ENCODE measurements at places on chromosomes 1 and 21. TPM values are rescaled to one million over a fixed set of nuclear protein-coding genes. Genes with fewer than 3 reads are reported as not detected.

GRCh38 chr1:246068217-246068512 lies 438.9 kb downstream of the SMYD3 start:
- no peak for DNase-seq

- DNase-seq: no peak
Observed at GRCh38 chr21:36589352-36589971, 109.5 kb upstream of the SIM2 start.

DNA sequence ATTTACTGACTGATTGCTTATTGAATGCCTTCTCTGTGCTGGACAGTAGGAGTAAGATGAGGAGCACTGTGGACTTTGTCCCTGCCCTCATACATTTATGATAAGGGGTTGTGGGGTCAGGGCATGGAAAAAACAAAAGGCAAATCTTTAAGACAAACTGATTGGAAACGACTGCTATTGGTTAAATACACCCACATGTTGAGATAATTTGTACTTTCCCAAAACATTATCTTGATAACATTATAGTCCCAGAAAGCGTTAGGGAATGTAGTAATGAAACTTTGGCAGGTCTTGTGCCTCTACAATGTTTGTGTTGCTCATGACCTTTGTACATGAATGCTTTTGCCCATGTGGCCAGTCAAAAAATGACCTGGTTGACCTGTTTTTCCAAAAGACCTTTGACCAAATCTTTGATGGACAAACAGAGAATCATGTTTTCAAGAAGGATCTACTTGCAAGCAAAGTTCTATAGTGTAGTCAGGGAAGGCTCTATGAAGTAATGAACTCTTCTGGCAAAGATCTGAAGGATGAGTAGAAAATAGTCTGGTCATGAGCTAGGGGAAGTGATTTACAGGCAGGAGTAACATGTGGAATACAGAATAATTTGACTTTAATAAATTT lies 50.9 kb downstream of the LEPR start:
- no peak for DNase-seq

- no peak for DNase-seq
Observed at GRCh38 chr1:236689713-236690569, 3.6 kb downstream of the ACTN2 start.

DNA sequence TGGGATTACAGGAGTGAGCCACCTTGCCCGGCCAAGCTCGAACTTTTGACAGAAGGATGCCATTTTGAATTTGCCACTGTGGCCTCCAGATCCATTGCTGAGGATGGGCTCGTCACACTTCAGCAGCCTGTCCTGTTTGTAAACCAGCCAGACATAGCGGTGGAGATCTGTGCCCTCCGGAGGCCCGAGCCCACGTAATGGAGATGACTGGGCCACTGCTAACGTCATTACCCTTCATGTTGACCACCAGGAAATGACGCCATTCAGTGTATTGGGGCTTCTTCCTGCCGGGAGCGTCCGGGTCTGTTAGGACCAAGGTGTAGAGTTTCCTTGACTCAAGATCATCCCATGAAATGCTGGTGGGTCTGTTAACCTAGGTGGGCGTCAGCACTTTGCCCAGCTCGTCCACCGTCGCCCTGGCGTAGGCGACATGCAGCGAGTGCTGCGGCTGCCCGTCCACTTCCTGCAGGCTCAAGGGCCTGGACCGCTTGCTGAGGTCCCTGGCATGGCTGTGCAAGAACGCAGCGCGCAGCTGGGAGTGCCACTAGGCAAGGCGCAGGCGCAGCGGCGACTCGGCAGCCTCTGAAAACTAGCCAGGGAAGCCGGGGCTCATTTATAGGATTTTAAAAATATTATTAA lies 40.8 kb downstream of the PTPRC start:
- DNase-seq: no peak

- DNase-seq: no peak
Observed at GRCh38 chr1:46013581-46013980, 118.8 kb downstream of the PIK3R3 start.

DNA sequence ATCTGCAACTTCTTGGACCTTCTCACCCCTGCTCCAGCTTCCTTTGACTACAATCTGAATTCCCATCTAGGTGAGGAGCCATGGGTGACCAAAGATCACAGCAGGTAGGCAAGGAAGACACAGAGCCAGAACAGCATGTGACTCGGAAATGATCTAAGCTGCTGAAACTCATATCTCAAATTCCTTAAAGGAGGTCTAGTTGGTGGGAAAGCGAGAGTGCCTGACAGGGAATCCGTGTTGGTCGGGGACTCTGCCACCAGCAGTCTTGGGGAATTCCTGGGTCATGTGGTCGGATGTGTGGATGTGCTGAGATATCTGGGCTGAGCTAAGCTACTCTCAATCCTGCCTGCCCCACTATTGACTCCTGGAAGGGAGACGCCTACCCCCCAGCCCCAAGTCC lies 3.2 kb upstream of the NUAK2 start:
- DNase-seq: no peak

GRCh38 chr1:5936621-5937372 lies 55.4 kb downstream of the NPHP4 start:
- no peak for DNase-seq

- DNase-seq: no peak
Observed at GRCh38 chr1:198656500-198656932, 17.7 kb downstream of the PTPRC start.

GRCh38 chr1:172882791-172883386 lies 167.9 kb downstream of the TNFSF18 start:
- no peak for DNase-seq

- no peak for DNase-seq
Observed at GRCh38 chr1:36594023-36594422, 111.3 kb upstream of the CSF3R start.

DNA sequence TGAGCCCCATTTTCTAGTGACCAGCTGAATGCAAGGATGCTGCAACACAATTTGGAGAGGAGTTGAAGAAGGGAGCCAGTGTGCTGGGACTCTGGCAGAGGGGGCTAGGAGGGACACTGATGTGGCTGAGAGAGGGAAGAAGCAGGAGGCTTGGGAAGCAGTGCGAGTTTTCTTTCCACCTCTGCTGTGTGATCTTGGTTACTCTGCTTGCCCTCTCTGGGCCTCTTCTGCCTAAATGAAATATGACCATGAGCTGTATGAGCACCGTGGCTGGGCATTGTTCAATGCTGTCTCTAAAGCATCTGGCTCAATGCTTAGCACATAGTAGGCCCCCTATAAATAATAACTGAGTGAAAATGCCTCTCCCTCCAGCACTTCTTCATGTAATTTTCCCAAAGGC lies 65.3 kb upstream of the PAX7 start:
- no peak for DNase-seq

- DNase-seq: no peak
Observed at GRCh38 chr1:59062743-59063142, 234.2 kb upstream of the FGGY start.

- DNase-seq: no peak
Observed at GRCh38 chr1:220700556-220701179, 10.5 kb downstream of the C1orf115 start.

GRCh38 chr1:89484092-89485038 lies 40.3 kb upstream of the LRRC8B start:
- DNase-seq: no peak

DNA sequence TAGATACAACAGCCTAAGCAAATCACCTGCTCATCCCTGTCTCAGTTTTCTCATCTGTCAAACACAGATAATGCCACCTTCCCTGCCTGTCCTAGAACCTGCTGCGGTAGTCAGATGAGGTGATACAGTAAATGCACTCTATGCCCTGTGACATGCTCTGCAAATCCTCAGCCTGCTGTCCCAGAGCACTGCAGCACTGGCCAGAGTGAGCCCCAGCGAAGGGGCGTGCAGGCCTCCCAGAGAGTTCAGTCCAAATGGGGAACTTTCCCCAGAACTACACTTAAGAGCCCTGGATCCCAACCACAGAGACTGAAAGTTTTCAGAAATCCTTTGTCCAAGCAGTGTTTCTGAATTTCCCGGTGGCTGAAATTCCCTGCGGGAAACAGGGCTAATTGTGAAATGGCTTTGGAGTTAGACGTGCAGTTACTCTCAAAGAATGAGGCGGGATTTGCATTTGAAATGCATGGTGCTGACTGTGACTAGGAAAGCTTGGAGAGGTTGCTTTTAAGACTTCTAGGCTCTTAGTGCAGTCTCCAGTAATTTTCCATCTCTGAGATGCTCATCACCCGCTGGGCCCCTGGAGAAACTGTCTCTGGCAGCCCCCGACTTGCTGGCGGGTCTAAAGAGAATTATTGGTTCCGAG lies 206.5 kb upstream of the AJAP1 start:
- no peak for DNase-seq

DNA sequence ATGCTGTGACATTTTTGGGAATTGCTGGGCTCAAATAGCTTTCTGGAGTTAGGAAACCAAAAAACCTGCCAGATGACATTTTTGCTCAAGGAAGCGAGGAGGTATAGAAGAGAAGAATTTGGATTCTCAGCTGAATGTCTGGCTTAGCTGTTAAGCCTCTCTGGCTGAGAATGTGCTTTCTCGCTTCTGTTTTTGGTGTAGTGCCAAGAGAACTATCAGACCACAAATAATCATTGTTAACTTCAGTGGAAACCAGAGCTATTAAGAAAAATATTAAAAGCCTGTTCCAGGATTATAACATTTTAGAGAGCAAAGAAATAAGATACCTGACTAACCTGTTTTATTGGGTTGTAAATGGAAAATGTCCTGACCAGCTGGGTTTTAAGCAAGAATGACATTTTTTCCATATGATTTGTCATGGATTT lies 39.5 kb upstream of the DIPK1A start:
- DNase-seq: no peak

DNA sequence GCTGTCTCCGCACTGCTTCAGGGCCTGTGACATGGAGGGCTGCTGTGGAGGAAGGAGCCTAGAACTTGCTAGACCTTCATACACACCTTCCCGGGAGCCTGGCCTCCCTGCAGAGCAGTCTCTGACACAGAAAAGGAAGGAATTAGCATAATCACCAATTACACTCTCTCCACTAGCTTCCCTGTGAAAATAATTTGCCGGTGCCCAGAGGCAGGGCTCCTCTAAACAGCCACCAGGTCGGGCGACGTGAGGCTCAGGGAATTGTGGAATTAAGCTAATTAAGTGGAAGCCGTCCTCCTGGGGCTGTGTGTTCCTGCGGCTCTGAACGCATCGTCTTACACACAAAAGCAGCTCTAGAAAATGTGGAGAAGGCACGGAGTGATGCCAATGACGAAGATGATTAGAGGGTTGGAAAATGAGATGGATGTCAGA lies 82.6 kb downstream of the NENF start:
- DNase-seq: no peak

- DNase-seq: no peak
Observed at GRCh38 chr1:32888134-32888533, 1.8 kb downstream of the HPCA start.

The PADI2 gene
- total RNA-seq: 0.50 TPM

The VWA5B1 gene
- total RNA-seq: 0.19 TPM

The PIK3C2B gene
- 62.2 TPM for total RNA-seq

The MATN1 gene
- total RNA-seq: 0.11 TPM

The PHTF1 gene
- 51.3 TPM for total RNA-seq

The CAMK1G gene
- 2.7 TPM for total RNA-seq

The CRYBG2 gene
- 13.8 TPM for total RNA-seq

The RGS4 gene
- 7.3 TPM for total RNA-seq

The OLFML3 gene
- 12.9 TPM for total RNA-seq

The MYOM3 gene
- total RNA-seq: 0.62 TPM

The SYT11 gene
- total RNA-seq: 1.7 TPM

The HORMAD1 gene
- total RNA-seq: not detected

Measured in progenitor cell of endocrine pancreas (in vitro differentiated cells).